Activated CD8-positive, alpha-beta memory T cell treated with anti-CD3 and anti-CD28 coated beads for 1 hour (primary cell): ENCODE measurements at places on chromosomes 2 and 18.

DNA sequence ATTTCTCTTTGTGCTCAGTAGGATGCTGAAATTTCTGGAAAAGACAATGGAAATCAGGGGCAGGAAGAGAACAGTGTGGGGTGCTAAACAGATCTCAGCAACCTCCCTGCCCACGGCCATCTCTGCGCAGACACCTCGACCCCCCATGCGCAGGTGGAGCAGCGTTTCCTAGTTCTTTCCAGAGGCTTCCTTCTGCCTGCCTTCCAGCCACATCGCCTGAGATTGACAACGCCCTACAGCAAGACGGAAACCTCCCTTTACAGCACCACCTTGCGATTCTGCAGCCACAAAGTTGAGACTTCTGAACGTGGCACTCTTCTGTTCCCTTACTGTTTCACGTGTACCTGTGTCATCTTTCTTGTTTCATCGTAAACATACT, 31.4 kb upstream of the CASP8 start:
- no peak for DNase-seq

- no peak for DNase-seq
These were observed 66.8 kb downstream of the ABCA12 start for GRCh38 chr2:215071676-215072075.

DNA sequence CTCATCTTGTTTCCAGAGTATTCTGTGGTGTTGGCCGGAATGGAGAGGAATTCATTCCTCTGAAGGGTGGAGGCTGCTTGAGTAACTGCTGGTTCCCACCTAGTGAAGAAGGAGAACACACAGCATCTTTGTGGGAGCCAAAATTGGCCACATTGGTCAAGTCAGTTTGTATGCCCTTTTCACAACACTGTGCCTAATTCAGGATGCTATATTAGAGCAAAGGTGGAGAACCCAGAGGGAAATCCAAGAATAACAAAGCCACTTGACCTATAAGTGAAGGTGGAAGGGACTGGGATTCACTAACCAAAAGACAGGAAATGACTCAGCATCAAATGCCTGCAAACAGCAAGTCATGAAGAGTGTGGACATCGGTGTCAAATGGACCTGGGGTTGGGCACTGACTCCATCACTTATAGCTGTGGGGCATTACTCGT, 27.3 kb upstream of the MLPH start:
- DNase-seq = no peak

DNA sequence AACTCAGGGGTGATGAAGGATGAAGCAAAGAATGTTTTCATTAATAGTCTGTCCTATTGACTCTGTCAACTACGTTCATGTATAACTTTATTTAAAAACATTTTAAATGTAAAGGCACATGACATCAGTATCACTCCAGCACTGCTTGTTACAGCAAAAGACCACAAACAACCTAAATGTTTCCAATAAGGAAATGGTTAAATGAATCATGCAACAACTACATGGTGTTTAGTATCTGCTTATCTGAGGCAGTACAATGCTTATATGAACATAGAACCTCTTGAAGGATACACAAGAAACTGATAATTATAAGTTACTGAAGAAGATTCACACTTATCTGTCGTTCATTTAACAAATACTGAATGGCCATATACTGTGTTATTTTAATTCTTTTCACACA, 8.4 kb downstream of the BARD1 start:
- DNase-seq = no peak

DNA sequence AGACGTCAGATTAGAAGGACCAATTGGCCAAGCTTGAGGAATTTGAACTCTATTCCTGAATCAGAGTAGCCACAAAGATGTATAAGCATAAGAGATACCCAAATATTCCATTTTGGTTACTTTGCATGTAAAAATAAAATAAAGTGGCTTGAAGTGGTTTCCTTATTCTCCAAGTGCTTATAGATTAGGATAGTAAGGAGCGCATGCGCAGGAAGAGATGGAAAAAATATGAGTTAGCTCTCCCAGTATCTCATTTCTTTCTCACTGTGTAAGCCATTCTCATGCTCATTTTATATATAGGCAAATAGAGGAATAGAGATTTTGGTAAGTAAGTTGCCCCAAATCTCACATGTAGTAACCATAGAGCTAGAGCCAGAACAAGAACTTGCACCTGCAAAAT, 241.3 kb downstream of the SETBP1 start:
- DNase-seq = no peak

DNA sequence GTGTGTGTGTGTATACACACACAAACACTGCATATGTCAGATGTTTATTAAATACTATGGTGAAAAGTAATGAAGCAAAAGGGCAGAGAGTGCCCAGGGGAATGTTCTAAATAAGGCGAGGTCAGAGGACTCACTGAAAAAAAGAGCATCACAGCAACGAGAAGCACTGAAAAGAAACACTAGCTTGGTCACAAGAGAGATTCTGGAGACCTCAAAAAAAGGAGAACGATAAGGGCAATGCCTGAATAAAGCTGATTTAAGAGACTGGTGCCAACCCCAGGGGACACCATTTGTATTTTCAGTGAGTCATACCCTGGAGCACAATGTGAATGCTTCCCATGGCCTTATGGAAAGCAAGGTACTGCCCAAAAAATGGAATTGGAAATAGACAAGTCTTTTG, 14.5 kb downstream of the SLC40A1 start:
- DNase-seq = no peak

GRCh38 chr2:166805753-166806152, 82.5 kb upstream of the XIRP2 start:
- no peak for DNase-seq

GRCh38 chr2:219443016-219443696, 8.5 kb downstream of the SPEG start:
- no peak for DNase-seq

GRCh38 chr2:227127201-227127600, 36.8 kb downstream of the COL4A4 start:
- no peak for DNase-seq

GRCh38 chr2:88137833-88138232, 10.0 kb upstream of the FABP1 start:
- DNase-seq = no peak

DNA sequence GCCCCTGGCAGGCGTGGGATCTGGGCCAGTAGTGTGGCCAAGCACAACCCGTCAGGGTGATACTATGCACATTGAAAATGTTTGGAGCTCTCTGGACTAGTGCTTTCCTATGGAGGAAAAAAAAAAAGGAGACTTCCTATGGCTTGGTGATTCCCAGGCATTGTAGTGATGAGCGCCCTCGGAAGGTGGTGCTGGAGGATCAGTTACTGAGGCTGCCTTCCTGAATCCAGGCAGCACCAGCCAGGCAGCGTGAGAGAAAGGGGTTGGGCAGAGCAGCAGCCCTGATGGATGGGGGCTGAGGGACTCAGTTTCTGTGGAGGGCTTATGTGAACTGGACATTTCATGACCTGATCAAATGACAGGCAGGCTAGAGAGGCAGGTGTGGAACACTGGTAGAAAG, 70.9 kb downstream of the CHRNA1 start:
- no peak for DNase-seq

DNA sequence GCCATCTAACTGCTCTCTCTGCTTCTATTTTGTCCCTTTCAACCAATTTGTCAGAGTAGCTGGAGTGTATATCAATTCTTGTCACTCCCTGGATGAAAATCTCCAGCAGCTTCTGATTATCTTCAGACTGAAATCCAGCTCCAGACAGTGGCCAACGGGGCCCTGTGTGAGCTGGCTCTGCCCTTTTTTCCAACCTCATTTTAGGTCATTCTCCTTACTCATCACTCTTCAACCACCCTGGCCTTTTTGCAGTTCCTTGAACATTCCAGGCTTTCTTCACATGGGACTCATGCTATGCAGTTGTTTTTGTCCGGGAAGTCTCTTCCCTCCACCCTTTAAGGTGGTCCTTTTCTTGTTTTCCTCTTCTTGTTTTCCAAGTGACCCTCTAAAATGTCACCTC, 15.4 kb upstream of the FAP start:
- DNase-seq = no peak

DNA sequence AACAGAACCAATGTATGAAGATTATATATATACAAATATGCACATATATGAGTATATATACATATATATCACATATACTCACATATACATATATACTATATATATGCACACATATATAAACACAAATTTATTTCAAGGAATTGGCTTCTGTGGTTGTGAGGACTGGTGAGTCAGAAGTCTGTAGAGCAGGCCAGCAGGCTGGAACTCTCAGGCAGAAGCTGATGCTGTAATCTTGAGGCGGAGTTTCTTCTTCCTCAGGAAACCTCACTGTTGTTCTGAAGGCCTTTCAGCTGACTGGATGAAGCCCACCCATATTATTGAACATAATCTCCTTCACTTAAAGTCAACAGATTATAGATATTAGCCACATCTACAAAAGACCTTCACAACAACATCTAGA, 143.9 kb upstream of the CREB1 start:
- DNase-seq = no peak

- DNase-seq = no peak
These were observed 158.4 kb upstream of the SRD5A2 start for GRCh38 chr2:31739161-31739560.

- no peak for DNase-seq
These were observed 143.5 kb downstream of the PTGR3 start for GRCh38 chr18:75065251-75066000.

GRCh38 chr2:16663121-16663905, 2.3 kb downstream of the CYRIA start:
- no peak for DNase-seq

- DNase-seq = no peak
These were observed 78.8 kb upstream of the ATP8B1 start for GRCh38 chr18:57881818-57882413.

GRCh38 chr2:17643031-17643615, 102.6 kb downstream of the VSNL1 start:
- no peak for DNase-seq
